ENCODE measurements at places on chromosomes 5 and 9.

DNA sequence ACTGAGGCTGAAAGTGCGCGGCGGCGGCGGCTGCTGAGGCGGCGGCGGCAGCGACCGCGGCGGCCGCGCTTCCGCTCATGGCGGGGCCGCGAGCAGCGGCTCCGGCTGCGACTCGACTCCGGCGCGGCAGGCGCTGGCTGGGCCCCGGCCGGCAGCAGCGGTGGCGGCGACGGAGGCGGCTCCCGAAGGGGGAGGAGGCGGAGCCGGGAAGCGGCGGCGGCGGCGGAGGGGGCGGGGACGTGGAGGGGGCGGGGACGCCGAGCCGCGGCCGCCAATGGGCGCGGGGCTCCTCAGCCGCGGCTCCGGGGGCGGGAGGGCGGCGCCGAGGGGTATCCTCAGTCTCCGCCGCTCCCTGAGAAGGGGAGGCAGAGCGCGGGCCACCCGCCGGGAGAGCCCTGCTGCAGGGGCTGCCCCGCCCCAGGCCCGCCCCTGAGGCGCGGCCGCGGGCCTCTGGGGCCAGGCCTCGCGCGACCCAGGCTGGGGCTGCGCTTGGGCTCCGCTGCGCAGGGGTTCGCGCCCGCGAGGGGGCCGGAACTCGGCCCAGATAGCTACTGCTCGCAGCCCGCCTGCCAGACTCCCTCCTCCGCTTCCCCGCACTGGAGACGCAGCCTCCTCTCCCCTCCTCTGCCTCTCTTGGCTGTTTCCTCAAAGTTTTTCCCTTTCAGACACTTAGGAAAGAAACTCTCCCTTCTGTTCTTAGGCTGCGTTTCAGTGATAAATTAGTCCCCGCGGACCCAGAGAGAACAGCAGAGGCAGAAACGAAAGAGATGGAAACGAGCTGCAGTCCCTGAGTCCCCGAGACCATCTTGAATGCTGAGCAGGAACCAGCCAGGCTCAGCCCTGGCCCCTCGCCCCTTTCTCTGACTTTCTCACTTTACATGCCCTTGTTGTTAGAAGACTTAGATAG lies 85.0 kb upstream of the MELK start:
- DNase-seq = peak; percentile 93

GRCh38 chr5:33855396-33855795 lies 36.4 kb downstream of the ADAMTS12 start:
- no peak for DNase-seq

GRCh38 chr9:89375191-89375760 lies 57.0 kb downstream of the SECISBP2 start:
- DNase-seq = peak; percentile 72

DNA sequence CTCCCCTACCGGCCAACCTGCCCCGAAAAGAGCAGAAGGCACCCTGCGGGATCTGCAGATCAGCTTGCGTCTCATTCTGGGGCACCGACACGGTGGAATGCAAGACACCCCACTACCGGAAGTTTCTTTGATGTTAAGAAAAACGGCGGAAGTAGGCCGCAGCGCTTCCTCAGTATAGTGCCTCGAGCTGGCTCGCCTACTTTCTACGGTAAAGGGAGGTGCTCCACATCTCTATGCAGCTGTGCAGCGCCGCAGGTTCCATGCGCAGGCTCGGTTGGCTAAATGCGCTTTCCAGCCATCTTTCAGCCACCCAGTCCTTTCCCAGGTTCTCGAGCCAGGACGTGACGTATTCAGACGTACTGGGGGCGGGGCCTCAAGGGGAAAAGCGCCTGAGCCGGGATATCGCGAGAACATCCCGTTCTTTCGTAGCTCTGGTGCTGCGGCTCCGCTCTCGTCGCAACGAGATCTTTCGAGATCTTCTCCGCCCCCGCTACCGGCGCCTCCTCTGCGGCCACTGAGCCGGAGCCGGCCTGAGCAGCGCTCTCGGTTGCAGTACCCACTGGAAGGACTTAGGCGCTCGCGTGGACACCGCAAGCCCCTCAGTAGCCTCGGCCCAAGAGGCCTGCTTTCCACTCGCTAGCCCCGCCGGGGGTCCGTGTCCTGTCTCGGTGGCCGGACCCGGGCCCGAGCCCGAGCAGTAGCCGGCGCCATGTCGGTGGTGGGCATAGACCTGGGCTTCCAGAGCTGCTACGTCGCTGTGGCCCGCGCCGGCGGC lies at the start of gene HSPA4:
TSS of gene HSPA4 (plus strand) at position 472 of the 775 bp plus-strand sequence. CDS start at position 710, 238 bp downstream.
- DNase-seq = peak; percentile 98

DNA sequence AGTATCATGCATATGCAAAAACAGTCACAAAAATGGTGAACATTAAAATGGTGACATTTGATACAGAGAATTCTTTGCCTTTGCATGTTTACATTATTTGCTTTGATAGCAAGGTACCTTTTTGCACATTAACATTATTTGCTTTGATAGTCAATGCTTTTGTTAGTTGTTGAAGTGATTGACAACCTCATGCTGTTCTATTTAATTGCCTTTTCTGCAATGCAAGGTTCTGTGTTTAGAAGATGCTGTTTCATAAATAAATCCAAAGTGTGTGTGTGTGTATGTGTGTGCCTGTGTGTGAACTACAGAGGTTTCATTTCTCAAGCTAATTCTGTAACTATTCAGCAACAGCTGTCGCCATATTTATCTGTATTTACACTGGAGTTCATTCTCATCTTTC lies 668.7 kb downstream of the NR2F1-AS1 start:
- no peak for DNase-seq

- no peak for DNase-seq
Measured at GRCh38 chr5:29414681-29415080, 1778.8 kb upstream of the CDH6 start.

DNA sequence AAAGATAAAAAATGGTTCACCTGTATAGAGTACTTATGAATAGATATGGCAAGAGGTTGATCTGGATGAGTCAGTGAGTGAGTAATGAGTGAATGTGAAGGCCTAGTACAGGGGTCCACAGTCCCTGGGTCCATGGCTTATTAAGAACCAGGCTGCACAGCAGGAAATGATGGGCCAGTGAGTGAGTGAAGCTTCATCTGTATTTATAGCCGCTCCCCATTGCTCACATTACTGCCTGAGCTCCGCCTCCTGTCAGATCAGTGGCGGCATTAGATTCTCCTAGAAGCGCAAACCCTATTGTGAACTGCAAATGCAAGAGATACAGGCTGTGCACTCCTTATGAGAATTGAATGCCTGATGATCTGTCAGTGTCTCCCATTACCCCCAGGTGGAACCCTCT lies 307.7 kb upstream of the ZNF608 start:
- DNase-seq = peak; percentile 20

GRCh38 chr9:126454795-126455194 lies 128.2 kb downstream of the MVB12B start:
- DNase-seq = no peak

DNA sequence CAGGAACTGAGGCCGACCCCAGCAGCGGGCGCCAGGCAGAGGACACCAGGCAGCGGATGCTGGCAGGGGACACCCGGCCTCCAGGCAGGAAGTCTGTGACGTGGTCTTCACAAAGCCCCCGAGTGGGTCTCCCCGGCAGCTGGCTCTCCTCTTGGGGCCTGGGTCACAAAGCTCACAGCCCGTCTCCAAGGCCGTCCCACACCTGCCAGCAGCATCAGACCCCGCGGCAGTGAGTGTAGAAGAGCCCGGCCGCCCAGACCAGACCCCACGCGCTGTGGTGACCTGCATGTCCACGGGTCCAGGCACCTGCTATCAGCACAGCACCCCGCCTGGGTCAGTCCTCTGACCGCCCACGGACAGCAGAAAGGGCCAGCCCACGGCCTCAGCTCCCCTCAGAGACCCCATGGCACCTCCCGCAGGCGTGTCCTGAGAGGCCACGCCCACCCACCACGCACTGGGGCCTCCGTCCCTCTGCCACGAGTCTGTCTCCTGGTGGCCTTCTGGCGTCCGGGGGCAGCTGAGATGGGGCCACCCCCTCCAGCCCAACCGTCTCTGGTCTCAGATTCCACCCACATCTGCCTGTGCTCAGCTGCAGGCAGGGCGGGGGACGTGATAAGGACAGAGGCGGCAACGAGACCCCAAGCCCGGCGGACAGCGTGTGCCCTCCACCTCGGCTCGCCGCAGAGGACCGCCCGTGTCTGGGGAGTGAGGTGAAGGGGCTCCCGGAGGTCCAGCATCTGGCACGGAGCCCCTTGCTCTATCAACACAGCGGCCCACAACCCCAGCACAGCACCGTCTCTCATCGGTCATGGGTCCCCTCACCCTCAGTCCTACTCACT lies 34.2 kb downstream of the EXD3 start:
- no peak for DNase-seq

GRCh38 chr5:73851471-73852181 lies 225.6 kb downstream of the ARHGEF28 start:
- DNase-seq = no peak

DNA sequence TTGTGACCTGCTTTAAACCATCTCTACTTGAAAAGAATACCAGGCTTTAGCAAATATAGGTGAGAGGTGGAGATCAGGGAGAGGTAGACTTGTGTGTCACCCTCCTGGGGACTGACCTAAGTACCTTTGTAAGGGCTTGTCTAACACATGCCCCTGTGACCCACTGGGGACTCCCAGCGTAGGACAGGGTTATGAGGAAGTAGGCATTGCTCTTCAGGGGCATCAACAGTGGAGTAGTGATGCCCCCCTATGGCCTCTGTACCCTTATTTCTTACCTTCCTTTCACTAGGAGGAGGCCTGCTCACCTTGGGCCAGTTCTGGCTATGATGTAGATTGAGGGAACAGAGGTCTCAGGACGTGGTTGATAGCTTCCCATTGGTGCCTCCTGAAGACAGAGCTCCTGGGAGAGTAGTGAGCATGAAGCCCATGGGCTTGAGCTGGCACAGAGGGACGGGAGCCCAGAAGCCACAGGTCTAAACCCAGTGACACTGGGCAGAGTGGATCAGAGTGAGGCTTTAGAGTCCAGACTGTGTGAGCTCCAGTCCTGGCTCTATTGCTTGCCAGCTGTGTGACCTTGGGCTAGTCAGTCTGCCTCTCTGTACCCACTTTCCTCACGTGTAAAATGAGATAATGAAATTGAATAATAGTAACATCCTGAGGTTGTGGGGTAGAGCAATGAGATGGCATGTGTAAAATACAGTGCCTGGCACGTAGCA lies 191.7 kb downstream of the AOPEP start:
- DNase-seq = no peak

DNA sequence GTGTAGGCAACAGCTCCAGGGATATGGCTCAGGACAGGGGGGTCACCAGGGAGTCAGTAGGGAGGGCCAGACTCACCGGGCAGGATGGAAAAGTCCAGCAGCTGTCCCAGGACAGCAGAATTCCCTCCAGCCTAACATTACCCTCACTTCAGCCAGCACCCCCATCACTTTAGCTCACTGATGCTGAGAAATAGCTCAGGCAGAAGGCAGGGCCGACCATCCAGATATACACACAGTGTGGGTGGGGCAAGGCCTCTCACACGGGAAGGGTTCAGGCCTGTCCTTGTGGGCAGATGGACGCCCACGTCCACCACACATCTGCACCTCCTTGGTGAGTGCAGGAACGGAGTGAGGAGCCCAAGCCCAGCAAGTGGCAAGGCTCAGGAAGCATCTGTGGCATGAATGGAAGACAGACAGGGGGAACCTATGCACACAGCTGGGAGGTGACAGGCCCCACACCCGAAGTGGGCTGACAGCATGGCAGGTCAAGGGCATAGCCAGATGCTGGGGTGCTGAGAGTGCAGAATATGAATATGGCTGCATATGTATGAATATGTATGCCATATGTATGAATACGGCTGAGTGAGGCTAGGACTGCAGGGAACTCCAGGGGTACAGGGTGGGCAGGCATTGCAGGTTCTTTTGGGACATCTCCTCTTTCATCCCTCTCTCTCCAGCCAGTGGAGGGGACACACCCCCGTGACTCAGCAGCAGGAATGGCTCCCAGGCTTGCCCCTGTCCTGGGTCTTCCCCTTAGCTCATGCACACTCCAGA lies 17.0 kb downstream of the BICD2 start:
- peak; percentile 63 for DNase-seq

DNA sequence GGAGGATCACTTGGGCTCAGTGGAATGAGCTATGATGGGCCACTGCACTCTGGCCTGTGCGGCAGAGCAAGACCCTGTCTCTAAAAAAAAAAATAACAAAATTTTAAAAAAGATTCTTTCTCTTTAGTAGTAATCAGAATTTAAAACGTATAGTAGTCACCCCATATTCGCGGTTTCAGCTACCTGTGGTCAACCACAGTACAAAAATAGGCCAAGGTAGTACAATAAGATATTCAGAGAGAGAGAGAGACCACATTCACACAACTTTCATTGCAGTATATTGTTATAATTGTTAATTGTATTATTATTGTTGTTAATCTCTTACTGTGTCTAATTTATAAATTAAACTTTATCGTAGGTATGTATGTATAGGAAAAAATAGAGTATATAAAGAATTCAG lies 18.7 kb downstream of the INIP start:
- no peak for DNase-seq

- DNase-seq = no peak
Measured at GRCh38 chr5:82821846-82822633, 255.2 kb downstream of the TMEM167A start.
